ENCODE measurements at places on chromosomes 1 and 21. TPM values are rescaled to one million over a fixed set of nuclear protein-coding genes. Genes with fewer than 3 reads are reported as not detected.

The VHLL gene
- total RNA-seq = not detected

- DNase-seq = peak; percentile 69
These were observed 8.0 kb upstream of the SLC30A2 start for GRCh38 chr1:26053718-26054560.

DNA sequence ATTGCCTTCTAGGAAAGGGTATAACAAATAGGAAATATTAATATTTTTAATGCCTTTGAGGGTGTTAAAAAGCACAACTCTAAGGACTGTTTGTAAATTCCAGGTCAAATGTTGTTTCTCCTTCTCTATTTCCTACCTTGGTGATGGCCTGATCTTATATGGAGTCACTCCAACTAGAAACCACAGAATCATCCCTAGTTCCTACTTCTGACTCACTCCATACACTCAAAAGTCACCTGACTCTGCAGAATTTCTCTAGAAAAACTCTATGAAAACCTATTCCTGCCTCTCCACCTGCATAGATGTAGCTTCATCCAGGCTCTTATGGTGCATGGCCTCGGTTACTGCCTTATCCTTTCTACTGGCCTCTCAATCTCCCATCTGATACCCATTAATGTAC is 14.5 kb downstream of the RGS4 start:
- DNase-seq = no peak

- DNase-seq = no peak
These were observed 106.4 kb downstream of the TGFBR3 start for GRCh38 chr1:91779548-91780021.

DNA sequence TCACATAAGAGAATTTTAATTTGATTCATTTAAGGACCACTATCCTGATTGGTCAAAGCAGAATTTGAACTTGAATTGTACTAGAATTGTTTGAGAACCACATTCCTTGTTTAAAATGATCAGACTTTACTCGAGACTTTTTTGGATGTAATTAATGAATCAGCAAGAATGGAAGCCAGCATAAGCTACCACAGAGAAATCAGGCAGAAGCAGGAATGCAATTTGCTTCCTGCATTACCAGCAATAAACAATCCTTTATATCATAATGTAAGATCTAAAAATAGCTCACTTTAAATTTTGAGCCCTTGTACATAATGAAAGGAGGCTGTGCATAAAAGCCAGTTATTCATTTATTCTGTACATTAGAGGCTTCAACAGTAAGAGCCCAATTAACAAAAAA is 119.8 kb upstream of the BACE2 start:
- no peak for DNase-seq

The DYNLT5 gene
- 0.38 TPM for total RNA-seq

DNA sequence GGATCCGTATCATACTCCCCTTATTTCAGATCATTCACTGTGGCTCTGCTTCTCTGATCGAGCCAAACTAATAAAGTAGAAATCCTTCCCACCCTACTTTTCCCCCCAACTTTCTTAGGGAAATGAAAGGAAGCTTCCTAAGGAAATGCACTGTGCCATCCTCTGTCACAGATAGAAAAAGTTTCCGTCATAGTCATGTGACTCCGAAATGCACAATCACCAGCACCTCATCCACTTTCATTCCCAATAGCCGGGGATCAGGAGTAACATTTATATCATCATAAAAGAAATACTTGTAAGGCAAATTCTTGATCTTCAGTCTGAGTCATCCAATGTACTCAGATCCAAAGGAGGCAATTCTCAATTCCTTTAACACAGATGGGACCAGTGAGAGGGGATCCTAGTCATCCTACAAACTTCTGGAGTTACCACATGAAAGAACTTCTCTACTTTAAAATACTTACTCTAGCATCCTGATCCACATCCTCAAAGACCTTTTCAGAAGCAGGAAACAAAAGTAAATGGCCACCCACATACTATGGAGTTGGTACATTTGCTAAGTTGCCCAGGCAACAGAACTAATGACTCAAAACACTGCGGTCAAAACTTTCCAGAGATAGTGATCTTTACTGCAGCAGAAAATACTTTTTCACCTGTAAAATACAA is 97.8 kb upstream of the ZC3H11B start:
- no peak for DNase-seq

DNA sequence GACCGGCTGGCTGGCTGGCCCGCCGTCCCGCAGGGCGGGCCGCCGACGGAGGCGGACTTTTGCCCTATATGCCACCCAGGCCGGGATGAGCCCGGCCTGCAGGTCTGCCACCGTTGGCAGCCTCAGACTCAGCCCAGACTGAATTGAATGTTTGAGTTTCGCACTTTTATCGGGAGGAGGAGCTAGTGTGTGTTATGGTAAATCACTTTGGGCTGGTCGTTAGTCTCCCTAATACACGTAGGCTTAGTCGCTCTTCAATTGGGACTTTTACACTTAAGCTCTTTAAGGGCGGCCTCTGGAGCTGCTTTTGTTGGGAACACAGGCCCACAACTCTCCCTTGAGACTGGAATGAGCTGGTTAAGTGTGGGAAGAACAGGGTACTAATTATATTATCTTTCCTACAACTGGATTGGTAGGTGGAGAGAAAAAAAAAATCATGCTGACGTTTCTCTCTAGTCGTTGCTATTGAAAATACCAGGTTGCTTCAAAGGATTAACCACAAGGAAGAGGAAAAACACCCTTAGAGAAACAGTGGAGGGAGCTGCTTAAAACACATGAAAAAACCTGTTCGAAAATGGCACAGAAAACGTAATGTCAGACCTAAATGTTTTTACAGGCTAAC is 1.4 kb upstream of the IRF2BP2 start:
- DNase-seq = no peak

- DNase-seq = no peak
These were observed 11.6 kb upstream of the ZNF691 start for GRCh38 chr1:42834803-42835202.

GRCh38 chr1:197671920-197672319 is 103.4 kb downstream of the DENND1B start:
- DNase-seq = no peak

- DNase-seq = no peak
These were observed 56.1 kb downstream of the SCCPDH start for GRCh38 chr1:246780264-246780663.

The ILDR2 gene
- 0.30 TPM for total RNA-seq

GRCh38 chr1:77536813-77537212 is 145.6 kb downstream of the ZZZ3 start:
- no peak for DNase-seq

- DNase-seq = peak; percentile 74
These were observed 690 bp downstream of the C1orf216 start for GRCh38 chr1:35717911-35718476.

- DNase-seq = no peak
These were observed 8.7 kb downstream of the SLAMF8 start for GRCh38 chr1:159835356-159835755.

The RNU1-2 gene
- 1,264 TPM for total RNA-seq

DNA sequence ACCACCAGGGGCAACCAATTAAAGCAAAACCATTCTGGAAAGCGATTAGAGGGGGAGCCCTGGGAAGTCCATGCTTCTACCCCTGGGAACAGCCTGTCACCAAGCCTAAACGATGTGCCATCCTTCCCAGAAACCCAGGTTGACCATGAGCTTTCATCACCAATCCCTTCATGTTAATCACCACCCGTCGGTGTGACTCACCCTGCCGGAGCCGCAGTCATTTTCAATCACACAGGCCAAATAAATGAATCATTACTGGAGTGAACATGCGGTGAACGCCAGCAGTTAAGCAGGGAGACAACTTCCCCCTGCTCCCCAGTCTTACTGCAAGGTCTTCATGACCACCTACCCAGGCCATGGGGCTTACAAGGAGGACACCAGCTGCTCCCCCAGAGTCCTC is 308.8 kb downstream of the AJAP1 start:
- DNase-seq = no peak

DNA sequence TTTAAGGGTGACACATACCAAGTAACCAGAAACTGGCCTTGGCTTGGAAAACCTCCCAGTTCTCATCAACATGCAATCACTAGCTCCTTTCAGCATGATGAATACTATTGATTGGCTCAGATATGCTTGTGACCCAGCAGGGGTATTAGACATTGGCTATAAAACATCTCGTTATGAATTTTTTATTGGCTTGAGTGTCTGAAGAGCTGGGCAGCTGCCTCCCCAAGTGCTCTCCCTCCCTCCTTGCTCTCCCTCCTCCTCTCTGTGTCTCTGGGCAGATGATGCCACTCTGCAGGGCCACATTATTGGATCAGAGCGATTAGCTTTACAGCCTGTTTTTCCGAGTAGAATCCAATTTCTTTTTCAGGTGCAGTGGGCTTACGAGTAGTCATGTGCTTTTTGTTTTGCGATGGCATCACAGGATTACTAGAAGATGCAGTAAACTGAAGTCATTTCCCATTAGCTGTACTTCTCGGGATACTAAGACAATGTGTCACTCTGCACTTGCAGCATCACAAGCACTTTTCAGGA is 79.3 kb upstream of the ATF3 start:
- DNase-seq = no peak

- DNase-seq = no peak
These were observed 51.9 kb upstream of the C8B start for GRCh38 chr1:57017717-57018116.

GRCh38 chr1:186578325-186579016 is 101.8 kb downstream of the PTGS2 start:
- no peak for DNase-seq

The ZYG11A gene
- total RNA-seq = not detected

DNA sequence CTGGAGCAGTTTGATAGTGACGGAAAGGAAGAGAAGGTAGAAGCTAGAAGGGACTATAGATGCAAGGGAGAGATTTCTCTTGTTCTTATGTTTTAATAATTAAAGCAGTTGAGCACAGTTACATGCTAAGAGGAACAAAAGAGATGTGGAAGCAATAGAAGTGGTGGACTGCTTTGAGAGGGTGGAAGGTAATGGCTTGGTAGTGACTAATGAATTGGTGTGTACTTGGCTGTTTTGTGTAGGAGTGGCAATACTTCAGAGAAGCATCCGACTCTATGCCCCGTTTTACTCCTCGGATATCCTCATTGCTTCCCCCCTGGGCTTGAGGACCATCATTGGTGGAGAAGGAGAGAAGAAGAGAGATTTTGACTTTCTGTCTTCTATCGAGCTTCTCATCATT is 12.8 kb downstream of the UTP25 start:
- DNase-seq = no peak

The SERPINC1 gene
- not detected for total RNA-seq

- no peak for DNase-seq
These were observed 436.4 kb upstream of the CHRM3 start for GRCh38 chr1:238950017-238950416.

The IQCC gene
- total RNA-seq = 0.88 TPM

- DNase-seq = no peak
These were observed 29.7 kb upstream of the TNFRSF1B start for GRCh38 chr1:12136916-12137610.

DNA sequence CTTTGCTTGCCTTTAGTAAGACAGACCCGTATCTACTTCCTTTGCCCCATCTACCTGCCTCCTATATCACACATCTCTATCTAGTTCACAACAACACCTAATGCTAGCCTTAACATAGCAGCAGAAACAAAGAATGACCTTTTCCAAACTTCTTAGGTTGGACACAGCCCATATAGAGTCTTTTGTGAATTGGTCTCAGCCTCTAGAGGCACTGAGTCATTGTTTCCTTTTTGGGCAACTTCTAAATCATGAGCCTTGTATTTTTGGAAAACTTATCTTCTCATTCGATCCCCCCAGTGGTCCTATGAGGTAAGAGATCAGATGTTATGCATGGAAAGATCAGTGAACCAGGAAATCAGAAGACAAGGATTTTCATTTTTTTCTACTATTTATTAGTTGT is 679.4 kb upstream of the USP24 start:
- no peak for DNase-seq

The ENSA gene
- total RNA-seq = 120 TPM

The ERRFI1 gene
- total RNA-seq = 23.2 TPM

DNA sequence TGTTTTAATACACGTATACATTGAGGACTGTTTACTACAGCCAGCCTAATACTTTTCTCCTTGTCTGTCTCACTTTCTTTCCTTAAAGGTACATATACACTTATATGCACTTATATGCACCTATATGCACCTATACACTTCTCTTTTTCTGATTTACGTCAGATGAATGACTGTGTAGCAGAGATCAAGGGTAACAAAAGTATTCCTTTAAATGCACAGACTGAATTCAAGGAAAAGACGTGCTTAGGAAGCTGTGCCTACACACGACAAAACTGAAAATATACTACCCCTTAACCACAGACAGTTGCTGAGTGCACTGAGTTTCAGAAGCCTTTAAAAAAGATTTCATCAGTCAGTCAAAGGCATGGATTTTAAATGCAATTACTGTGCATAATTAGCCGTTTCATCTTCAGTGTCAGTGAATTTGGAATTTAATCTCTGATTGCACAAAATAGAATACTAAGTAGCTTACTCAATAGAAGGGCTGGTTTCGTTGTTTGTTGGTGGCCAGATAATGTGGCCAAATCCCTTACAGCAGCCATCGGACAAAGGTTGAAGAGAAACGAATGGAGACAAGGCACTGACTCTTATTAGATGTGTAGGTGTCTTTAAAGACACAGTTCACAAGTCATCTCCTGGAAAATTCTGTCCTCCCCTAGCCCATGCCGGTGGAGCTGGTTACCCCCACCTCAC is 38.3 kb upstream of the TARBP1 start:
- no peak for DNase-seq

GRCh38 chr1:102757363-102757762 is 351.0 kb downstream of the COL11A1 start:
- no peak for DNase-seq

DNA sequence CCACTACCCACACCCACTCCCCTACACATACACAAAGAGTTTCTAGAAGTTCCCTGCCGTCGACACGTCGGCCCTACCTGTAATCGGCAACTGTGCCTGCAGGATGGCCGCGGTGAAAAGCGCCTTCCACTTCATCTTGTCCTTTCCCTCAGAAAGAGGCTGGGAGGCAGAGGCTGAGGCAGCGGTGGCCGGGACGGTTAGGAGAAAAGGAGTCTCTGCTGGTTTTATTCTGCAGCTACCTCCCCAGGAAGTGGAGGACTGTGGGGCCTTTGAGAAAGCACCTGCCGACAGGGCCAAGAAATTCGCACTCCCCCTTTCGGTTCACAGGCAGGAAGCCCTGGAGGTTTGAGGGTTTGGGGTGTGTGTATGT is at the start of gene CD247:
Gene CD247, minus strand, starts transcription at position 199 of the 370 bp plus-strand sequence. Its CDS starts 64 bp downstream, at position 135.
- DNase-seq = no peak

DNA sequence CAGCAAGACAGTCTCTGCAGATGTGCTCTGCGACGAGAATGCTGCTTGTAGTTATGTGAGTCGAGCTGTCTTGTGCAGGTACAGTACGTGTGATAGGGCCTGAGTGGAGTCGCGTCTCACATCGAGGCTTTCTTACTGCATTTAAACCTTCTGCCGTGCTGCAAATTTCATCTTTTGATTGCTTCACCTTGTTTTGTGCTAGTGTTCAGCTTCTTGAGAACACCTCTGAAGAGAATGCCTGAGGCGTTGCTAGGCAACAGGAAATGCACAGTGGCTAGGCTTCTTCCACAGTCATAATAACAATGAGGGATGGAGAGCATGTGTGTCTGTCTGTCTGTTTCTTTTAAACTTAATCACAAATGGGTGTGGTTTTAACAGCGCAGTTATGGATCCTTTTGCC is 52.9 kb downstream of the MRPS6 start:
- DNase-seq = no peak

GRCh38 chr1:76680651-76681050 is 186.6 kb upstream of the ST6GALNAC5 start:
- no peak for DNase-seq

GRCh38 chr1:46805755-46806154 is 6.9 kb downstream of the CYP4B1 start:
- no peak for DNase-seq
